Upper lobe of left lung (tissue), 6 donors: ENCODE measurements at places on chromosomes 13 and 19. TPM values are rescaled to one million over a fixed set of nuclear protein-coding genes. Genes with fewer than 3 reads are reported as not detected.
A peak's percentile ranks its signal among the peaks of the same experiment; 100 is the strongest.

DNA sequence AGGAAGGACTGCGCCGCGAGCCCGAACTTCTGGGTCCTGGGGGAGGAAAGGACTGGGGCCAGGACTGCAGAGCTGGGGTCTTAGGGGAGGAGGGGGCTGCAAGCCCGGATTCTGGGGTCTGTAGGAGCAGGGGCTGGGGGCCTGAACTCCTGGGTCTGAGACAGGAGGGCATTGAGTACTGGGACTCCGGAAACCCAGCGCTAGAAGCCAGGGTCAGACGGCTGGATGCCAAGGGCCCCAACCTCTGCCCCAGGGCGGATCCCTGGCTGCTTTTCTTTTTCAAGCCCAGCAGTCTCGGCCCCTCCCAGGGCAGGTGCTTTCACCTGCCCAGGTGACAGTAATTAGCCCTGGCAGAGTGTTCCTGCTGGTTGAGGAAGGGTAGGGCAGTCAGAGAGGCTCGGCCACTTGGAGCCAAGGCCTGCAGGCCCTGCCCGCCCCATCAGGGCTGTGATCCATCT lies 2.3 kb downstream of the MYH14 start:
- H3K27me3 ChIP-seq, result peaks cover 5% of the 10 kb centered on the region
- peaks cover 6% of the 10 kb centered on the region for H3K4me1 ChIP-seq
- peak overlapping the region; percentile 55 for H3K4me3 ChIP-seq

DNA sequence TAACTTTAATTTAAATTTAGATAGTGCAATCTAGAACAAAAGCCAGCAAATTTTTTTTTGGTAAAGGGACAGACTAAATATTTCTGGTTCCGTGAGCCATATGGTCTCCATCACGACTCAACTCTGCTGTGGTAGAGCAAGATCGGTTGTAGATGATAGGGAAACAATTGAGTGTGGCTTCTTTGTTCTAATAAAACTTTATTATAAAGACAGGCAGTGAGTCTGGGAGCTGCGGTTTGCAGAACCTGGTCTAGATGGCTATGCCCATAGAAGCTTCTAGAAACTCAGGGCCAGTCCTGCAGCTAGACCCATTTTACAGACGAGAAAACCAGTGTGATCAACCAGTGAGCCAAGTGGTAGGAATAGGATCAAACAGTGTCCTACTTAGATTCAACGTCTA lies 11.2 kb downstream of the CDC37 start:
- peaks cover 5% of the 10 kb centered on the region for H3K4me1 ChIP-seq
- H3K27ac ChIP-seq, result no peak overlapping the region
- no peak for DNase-seq
- no peaks in the 10 kb centered on the region for H3K27me3 ChIP-seq
- H3K4me3 ChIP-seq, result no peak overlapping the region

DNA sequence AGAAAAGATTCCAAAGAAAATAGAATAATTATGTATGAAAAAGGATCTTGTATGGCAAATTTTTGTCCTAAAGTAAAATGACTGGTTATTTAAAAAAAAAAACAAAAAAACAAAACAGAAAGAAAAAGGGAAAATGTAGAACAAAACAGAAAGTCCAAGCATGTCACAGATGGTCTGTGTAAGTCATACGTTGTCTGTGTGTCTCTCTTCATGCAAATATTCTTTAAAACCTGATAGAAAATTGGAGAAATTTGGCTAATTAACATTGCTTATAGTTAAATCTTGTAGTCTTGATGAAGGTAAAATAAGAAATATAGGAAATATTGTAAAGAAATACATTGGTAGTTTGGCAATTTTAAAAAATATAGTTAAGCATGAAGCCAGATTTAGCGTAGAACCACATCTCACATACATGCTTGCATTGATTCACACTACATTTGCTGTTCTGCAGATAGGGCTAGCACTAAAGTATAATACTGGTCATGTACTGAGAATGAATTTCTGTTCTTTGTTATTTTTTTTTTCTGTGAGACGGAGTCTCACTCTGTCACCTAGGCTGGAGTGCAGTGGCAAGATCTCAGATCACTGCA lies 58.4 kb downstream of the SPRYD7 start:
- no peaks in the 10 kb centered on the region for H3K36me3 ChIP-seq
- no peak for DNase-seq
- no peaks in the 10 kb centered on the region for H3K27me3 ChIP-seq

GRCh38 chr13:26784704-26785639 lies 24.4 kb upstream of the GPR12 start:
- no peaks in the 10 kb centered on the region for H3K27me3 ChIP-seq
- no peak for DNase-seq
- H3K4me3 ChIP-seq, result no peak overlapping the region

- H3K4me3 ChIP-seq, result no peak overlapping the region
- H3K36me3 ChIP-seq, result no peaks in the 10 kb centered on the region
- H3K27me3 ChIP-seq, result no peaks in the 10 kb centered on the region
- no peak for DNase-seq
- no peak overlapping the region for H3K27ac ChIP-seq
- peaks cover 3% of the 10 kb centered on the region for H3K4me1 ChIP-seq
These were observed 27.4 kb upstream of the F7 start for GRCh38 chr13:113077953-113078901.

- H3K27ac ChIP-seq, result no peak overlapping the region
- no peak for DNase-seq
- H3K4me3 ChIP-seq, result no peak overlapping the region
- no peaks in the 10 kb centered on the region for H3K27me3 ChIP-seq
These were observed 1.4 kb downstream of the CAPN12 start for GRCh38 chr19:38742906-38743305.

DNA sequence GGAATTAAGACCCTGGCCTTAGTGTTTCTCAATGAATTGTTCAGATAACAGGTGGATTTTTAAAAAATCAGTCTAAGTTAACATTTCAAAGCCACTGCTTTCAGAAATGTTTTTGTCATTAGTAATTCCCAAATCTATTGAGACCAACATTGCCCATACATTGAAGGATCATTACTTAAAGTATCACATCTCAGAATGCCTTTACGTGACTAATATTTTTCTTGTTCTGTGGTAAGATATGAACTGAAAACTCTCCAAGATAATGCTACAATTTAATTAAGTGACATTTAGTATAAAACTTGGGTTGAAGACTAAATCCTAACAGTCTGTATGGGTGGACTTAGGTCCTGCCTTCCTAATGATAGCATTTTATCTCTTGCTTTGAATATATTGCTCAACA lies 59.4 kb upstream of the POSTN start:
- H3K27ac ChIP-seq, result no peak overlapping the region
- no peak overlapping the region for H3K4me3 ChIP-seq
- H3K36me3 ChIP-seq, result no peaks in the 10 kb centered on the region
- no peaks in the 10 kb centered on the region for H3K27me3 ChIP-seq

GRCh38 chr19:10142701-10143375 lies 23.1 kb upstream of the EIF3G start:
- peak overlapping the region; percentile 80 for H3K27ac ChIP-seq
- H3K27me3 ChIP-seq, result no peaks in the 10 kb centered on the region
- H3K36me3 ChIP-seq, result peaks cover 98% of the 10 kb centered on the region
- H3K4me1 ChIP-seq, result no peaks in the 10 kb centered on the region
- peak; percentile 58 for DNase-seq

DNA sequence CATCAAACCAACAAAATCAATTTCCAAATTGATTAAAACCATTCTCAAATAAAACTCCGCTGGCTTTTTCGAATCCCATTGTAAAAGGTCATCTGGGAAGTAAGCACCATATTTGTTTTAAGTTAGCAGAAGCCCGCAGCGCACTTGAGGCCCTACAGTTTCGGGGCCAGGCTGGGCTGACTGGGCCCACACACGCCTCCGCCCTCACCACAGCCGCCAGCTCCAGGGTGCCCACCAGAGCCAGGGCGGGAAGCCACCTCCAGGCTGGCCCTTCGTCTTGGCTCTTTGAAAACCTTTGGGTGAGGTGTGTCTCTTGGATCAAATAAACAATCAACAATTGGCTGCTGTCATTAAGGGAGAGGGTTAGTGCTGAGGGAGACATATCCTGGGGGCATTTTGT lies 133.3 kb downstream of the SOX1 start:
- H3K27ac ChIP-seq, result no peak overlapping the region
- H3K27me3 ChIP-seq, result no peaks in the 10 kb centered on the region
- H3K4me1 ChIP-seq, result peaks cover 7% of the 10 kb centered on the region
- peak; percentile 45 for DNase-seq

GRCh38 chr19:56474308-56474707 lies 2.8 kb downstream of the ZNF667 start:
- H3K36me3 ChIP-seq, result no peaks in the 10 kb centered on the region
- H3K4me1 ChIP-seq, result peaks cover 2% of the 10 kb centered on the region
- no peak overlapping the region for H3K4me3 ChIP-seq
- no peak for DNase-seq
- H3K27ac ChIP-seq, result no peak overlapping the region

- no peaks in the 10 kb centered on the region for H3K4me1 ChIP-seq
- no peak overlapping the region for H3K27ac ChIP-seq
- no peak for DNase-seq
- H3K36me3 ChIP-seq, result no peaks in the 10 kb centered on the region
These were observed 1401.9 kb downstream of the SLITRK1 start for GRCh38 chr13:82480415-82480814.

GRCh38 chr13:99264051-99264450 lies 5.9 kb upstream of the GPR18 start:
- H3K36me3 ChIP-seq, result peaks cover 2% of the 10 kb centered on the region
- DNase-seq, result no peak
- H3K27me3 ChIP-seq, result no peaks in the 10 kb centered on the region
- no peak overlapping the region for H3K4me3 ChIP-seq

- DNase-seq, result no peak
- H3K4me3 ChIP-seq, result no peak overlapping the region
- no peak overlapping the region for H3K27ac ChIP-seq
- no peaks in the 10 kb centered on the region for H3K36me3 ChIP-seq
- no peaks in the 10 kb centered on the region for H3K4me1 ChIP-seq
These were observed 14.5 kb upstream of the ZBTB32 start for GRCh38 chr19:35689836-35690235.

GRCh38 chr13:72970956-72971355 lies 87.8 kb upstream of the KLF5 start:
- no peaks in the 10 kb centered on the region for H3K27me3 ChIP-seq
- H3K36me3 ChIP-seq, result no peaks in the 10 kb centered on the region
- no peak for DNase-seq

DNA sequence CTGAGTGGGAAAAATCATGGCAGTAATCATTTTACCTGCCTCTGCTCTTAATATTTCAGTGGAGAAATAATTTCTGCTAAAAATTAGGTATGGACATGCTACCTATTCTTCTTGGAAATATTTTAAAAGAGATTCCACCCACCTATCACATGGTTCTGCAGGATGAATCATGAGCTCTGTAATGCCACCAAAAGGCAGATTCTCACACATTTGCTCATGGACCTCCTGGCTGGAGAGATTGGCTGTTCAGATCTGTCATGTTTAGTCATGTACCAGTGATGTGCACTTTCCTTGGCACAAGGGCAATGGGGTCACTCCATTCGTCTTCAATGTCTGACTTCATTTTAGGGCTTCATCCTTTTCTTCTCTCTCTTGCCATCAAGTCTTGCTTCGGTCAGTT lies 101.8 kb upstream of the MBNL2 start:
- H3K4me3 ChIP-seq, result no peak overlapping the region
- DNase-seq, result no peak
- no peaks in the 10 kb centered on the region for H3K36me3 ChIP-seq
- H3K27ac ChIP-seq, result no peak overlapping the region
- peaks cover 52% of the 10 kb centered on the region for H3K4me1 ChIP-seq
- H3K27me3 ChIP-seq, result no peaks in the 10 kb centered on the region

DNA sequence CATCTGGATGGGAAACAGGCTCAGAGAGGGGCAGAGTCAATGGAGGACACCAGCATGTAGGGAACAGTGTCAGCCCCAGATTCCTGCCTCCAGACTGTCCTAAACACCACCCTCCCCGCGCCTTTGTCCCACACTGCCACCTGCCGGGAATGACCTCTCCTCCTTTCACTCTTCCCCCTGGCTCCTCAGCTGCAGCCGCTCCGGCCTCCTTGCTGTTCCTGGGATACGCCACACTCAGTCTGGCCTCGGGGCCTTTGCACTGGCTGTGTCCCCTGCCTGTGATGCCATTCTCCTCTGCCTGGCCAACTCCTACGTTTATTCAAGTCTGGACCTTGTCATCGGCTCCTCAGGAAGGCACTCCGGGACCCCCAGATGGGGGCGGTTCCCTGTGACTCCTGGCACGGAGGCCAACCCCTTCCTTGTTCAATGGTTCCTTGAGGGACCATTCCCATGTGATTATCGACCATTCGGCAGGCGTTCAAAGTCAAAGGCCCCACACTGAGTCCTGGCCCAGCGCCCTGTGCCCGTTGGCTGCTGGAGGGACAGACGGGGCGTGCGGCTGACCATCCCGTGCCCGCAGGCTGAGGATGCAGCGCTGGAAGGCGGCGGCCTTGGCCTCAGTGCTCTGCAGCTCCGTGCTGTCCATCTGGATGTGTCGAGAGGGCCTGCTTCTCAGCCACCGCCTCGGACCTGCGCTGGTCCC lies 15.8 kb downstream of the FUT6 start:
- no peaks in the 10 kb centered on the region for H3K36me3 ChIP-seq
- no peaks in the 10 kb centered on the region for H3K27me3 ChIP-seq
- no peak overlapping the region for H3K4me3 ChIP-seq
- peaks cover 34% of the 10 kb centered on the region for H3K4me1 ChIP-seq
- DNase-seq, result peak; percentile 28
- H3K27ac ChIP-seq, result no peak overlapping the region

DNA sequence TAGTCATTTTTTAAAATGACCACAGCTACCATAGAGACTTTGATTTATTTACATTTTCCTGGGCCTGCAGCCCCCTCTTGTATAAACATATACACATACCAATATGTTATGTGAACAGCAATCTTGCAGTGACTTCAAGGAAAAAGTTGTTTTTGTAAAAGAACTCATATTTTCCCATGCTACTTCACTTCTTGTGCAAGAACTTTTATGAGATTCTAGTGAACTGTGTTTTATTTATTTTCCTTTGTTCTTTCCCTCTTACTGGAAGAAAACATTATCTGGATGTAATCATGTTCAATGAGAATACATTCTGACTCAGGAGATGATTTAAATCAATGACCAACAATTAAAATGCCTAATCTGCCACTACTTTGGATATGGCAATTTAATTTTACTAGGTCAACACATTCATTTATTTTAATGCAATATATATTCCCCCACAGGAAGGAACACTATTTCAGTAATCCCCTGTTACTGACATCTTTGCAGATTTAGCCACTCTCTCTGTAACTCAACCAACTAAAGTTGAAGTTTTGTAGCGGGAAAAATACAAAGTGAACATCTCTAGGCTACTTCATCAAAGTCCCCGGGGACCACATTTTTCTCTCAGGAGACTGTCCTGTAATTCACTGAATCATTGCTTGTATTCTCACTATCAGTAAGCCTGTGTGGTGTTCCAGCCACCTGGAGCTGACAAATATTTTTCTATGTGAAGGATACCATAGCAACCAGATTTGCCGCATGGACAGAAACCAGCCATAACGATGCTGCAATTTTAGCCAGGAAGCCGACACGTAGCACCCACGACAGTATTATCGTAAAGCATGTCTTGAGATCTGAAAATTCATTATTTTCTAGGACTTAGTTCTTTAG lies 90.5 kb downstream of the STARD13 start:
- H3K27me3 ChIP-seq, result no peaks in the 10 kb centered on the region
- H3K4me3 ChIP-seq, result no peak overlapping the region
- H3K36me3 ChIP-seq, result no peaks in the 10 kb centered on the region
- H3K4me1 ChIP-seq, result peaks cover 39% of the 10 kb centered on the region

Gene LGALS16
- total RNA-seq, result not detected

Gene ZNF134
- 14.4 TPM for total RNA-seq

Gene VSIG10L
- 13.6 TPM for total RNA-seq

Gene UTP14C
- 17.3 TPM for total RNA-seq

Gene PEAK3
- 8.6 TPM for total RNA-seq

Gene NLRP4
- not detected for total RNA-seq

Gene ICAM1
- 271 TPM for total RNA-seq

Gene EXOC3L2
- 7.2 TPM for total RNA-seq

Gene ATXN8OS
- not detected for total RNA-seq

Gene ZNF324
- total RNA-seq, result 15.0 TPM

Gene PPP1R37
- 64.6 TPM for total RNA-seq
